ENCODE measurements at places on chromosomes 7 and 10.
A peak's percentile ranks its signal among the peaks of the same experiment; 100 is the strongest.

- no peak for DNase-seq
Observed at GRCh38 chr10:116783011-116783655, 40.8 kb upstream of the HSPA12A start.

DNA sequence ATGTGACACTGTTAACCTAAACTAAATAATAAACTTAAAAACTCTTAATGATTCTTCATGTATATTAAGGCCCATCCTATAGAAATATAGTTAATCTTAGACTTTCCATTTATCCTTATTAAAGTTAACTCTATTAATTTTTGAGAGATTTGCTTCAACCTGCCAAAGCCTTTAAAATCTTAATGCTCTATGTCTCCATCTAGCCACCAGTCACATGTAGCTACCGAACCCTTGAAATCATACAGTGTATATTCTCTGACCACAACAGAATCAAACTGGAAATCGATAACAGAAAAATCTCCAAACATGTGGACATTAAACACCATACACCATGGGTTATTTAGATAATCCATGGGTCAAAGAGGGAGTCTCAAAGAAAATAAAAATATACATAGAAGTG is 51.9 kb downstream of the ASZ1 start:
- no peak for DNase-seq

- DNase-seq = no peak
Observed at GRCh38 chr10:95360122-95360714, 69.4 kb upstream of the PDLIM1 start.

DNA sequence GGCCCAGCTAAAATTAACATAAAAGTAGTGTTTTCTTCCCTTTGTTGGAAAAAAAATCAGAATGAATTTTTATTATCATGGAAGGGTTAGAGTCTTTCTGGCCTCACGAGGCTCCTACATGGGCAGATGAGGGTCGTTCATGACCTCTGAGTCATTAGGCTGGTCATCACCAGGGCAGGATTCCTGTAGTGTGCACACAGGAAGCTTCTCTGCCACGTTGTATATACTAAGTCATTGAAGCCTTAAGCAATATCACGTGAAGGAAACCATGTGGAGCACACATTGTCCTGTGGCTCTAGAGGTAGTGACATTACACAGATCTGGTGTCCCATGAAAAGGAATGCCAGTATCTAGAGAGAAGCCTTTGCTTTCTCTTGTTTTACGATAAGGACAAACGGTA is 84.7 kb upstream of the C1QL3 start:
- DNase-seq = no peak

DNA sequence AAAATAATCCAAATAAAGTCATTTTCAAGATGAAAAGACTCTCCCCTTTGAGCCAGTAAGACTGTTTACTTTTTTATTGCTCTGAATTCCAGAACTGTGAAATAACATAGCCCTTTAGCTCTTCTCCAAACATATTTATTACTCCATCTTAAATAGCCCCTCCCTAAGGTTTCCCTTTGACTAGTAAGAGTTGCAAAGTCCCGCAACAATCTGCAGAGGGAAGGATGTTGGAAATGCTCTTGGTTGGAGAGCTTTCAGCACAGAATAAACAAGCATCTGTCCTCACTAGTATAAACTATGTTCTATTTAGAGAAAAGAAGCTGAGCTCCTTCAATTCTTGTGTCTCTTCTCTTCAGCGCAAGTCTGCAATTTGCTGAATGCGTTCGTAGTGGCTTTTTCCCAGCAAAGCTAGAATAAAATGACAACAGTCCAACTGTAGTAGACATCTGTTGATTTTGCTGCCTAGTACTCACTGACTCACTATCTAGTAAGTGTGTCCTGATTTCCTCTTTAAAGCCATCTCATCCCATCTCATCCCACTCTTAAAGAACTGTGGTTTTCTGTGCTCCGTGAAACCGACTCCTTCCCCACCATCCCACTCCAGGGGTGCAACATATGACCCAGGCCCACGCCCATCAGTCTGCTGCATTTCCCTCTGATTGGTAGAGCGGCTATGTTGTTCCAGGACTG is 104.0 kb downstream of the FAM107B start:
- no peak for DNase-seq

- DNase-seq = no peak
Observed at GRCh38 chr10:95328013-95328412, 37.2 kb upstream of the PDLIM1 start.

- no peak for DNase-seq
Observed at GRCh38 chr10:114839901-114840300, 18.3 kb downstream of the FHIP2A start.

GRCh38 chr7:22872096-22872807 is 49.6 kb upstream of the TOMM7 start:
- no peak for DNase-seq

- DNase-seq = no peak
Observed at GRCh38 chr10:113770346-113770745, 18.9 kb downstream of the PLEKHS1 start.

GRCh38 chr7:123410273-123410904 is 124.0 kb downstream of the IQUB start:
- no peak for DNase-seq

- peak; percentile 6 for DNase-seq
Observed at GRCh38 chr7:101315336-101315735, 6.3 kb downstream of the IFT22 start.

GRCh38 chr7:151168003-151168786 is 701 bp upstream of the GBX1 start:
- DNase-seq = peak; percentile 12
